ENCODE measurements at places on chromosomes 12 and 14. TPM values are rescaled to one million over a fixed set of nuclear protein-coding genes. Genes with fewer than 3 reads are reported as not detected.

DNA sequence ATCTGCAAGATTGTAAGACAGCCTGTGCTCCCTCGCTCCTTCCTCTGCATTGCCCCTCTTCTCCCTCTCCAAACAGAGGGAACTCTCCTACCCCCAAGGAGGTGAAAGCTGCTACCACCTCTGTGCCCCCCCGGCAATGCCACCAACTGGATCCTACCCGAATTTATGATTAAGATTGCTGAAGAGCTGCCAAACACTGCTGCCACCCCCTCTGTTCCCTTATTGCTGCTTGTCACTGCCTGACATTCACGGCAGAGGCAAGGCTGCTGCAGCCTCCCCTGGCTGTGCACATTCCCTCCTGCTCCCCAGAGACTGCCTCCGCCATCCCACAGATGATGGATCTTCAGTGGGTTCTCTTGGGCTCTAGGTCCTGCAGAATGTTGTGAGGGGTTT is 37.4 kb downstream of the DAD1 start:
- no peak for DNase-seq

- DNase-seq = no peak
Measured at GRCh38 chr12:117875744-117876435, 92.9 kb downstream of the KSR2 start.

GRCh38 chr12:26963413-26963812 is 25.1 kb downstream of the FGFR1OP2 start:
- DNase-seq = no peak

DNA sequence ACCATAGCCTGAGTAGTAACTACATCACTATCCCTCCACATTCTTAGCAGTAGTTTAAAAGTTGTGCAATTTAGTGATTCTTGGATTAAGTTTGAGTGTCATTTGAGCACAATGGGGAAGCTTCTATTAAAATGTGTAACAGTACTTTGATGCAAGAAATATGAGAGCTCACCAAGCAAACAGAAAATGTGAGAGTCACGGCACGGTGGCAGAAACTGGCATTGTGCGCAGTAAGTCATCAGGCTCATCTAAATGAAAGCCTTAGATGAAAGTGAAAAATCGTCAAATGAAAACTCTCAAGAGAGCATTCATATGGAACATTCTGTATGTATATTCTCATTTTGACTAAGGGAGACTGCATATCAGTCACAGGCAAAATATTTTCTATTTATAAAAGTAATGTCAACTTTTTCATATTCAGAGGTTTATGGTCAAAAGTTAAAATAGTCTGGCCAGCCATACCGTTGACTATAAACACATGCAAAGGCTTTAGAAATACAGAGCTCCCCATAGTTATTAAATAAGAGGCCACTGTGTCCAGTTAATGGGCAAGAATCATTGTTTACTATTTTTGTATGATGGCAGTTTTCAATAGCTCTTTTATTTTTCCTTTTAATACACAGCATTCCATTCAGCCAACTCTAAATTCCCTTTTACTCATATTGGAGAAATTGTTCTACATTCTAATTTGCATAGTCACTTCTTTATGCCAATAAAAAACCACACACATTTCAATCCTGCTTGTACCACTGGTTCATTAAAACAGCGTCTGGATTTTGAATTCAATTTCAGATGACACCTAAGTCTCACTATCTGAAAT is 167.9 kb downstream of the PRKD1 start:
- DNase-seq = no peak

- DNase-seq = peak; percentile 92
Measured at GRCh38 chr14:103730490-103731035, 15.0 kb downstream of the ZFYVE21 start.

DNA sequence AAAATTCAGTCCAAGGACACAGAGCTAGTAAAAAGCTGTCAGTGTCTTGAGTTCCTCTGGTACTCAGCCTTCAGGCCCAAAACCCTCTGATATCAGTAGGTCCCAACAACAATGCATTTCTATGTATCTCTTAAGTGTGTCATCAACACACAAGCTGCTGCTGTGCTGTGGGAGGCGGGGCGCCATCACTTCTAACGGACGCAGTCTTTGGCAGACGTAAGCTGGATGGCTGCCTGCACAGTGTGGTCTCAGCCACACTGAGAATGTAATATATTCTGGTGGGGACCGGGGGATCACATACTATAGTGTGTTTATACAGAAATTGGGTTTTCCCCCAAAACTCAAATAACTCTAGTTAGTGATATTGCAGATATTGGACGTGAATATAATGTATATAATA is 123.9 kb downstream of the SUDS3 start:
- no peak for DNase-seq

The PLA2G1B gene
- polyA plus RNA-seq = 7,821 TPM

DNA sequence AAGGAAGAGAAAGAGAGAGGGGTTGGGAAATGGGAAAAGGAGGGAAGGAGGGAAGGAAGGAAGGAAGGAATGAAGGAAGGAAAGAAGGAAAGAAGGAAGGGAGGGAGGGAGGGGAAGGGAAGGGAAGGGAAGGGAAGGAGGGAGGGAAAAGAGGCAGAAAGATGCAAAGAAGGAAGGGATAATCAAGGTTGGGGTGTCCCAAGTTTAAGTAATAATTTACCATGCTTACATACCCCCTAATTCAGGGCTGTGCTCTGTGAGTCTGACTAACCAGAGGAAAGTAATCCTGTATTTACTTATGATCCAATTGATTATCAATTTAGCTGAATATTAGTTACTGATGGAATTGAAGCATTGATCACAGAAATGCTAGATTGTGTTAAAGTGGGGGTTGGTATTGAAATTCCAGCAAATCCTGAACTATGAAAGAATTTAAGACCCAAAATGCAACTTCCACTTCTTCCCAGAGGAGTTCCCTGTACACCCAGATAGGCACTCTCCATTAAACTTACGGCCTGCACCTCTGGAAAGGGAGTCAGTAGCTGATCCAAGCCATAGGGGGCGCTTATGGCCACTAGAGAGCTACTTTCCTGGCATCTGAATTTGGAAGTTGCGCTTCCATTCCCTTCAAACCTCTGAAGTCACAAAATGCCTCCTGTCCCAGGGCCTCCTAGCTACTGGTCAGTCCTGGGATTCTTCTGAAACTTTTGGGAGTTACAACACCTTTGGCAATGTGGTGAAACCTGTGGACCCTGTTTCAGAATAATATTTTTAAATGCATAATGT is 162.7 kb upstream of the PWP1 start:
- no peak for DNase-seq
